Stimulated activated CD8-positive, alpha-beta memory T cell treated with anti-CD3 and anti-CD28 coated beads, Interleukin-15, amount 100 ng/mL, for 4 hours (primary cell): ENCODE measurements at places on chromosomes 4 and X.

GRCh38 chr4:78065508-78066192, 8.5 kb downstream of the FRAS1 start:
- DNase-seq = no peak

GRCh38 chr4:177441061-177441802, 1.0 kb downstream of the AGA start:
- no peak for DNase-seq

- DNase-seq = no peak
These were observed 20.3 kb upstream of the ASMTL start for GRCh38 chrX:1472975-1473374.

- DNase-seq = no peak
These were observed 912.1 kb upstream of the GRIA3 start for GRCh38 chrX:122272011-122272410.

GRCh38 chr4:22850630-22851029, 157.9 kb downstream of the GBA3 start:
- no peak for DNase-seq

DNA sequence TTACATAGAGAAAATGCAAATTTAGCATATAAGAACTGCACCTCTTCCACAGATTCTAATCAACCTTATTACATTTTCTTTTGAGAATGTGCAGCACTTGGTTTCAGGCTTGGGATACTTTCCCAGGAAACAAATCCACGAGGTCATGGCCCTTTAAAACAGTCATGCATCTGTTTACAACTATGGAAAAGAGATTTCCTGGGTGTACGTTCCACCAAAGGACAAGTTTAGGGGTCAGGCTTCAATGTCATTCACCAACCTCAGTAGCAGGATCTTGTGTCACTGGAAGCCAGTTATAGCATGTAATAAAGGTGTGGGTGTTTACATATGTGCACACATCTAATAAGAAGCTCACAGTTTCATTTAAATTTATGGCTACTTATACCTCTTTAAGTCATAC, 30.7 kb downstream of the EREG start:
- DNase-seq = no peak

GRCh38 chr4:48518143-48518542, 28.1 kb downstream of the ZAR1 start:
- no peak for DNase-seq

- DNase-seq = no peak
These were observed 102.7 kb upstream of the TBC1D9 start for GRCh38 chr4:140858897-140859296.

DNA sequence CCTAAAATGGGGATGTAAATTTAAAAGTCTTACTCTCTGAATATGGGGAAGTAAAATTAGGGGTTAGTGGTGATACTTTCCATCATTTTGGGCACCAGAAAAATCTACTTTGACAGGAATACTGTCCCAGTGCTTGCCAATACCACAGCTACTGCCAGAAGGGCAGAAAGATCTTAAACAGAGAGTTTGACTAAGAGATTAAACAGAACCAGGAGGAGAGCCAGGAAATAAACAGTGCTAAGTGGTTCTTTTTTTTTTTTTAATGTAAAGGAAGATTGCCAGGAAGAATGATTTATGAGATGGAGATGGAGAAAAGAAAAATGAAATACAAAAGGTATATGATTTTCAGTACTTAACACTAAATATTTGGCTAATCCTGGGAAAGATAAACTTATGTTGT, 126.8 kb downstream of the RTL3 start:
- no peak for DNase-seq

- no peak for DNase-seq
These were observed 1293.1 kb downstream of the PCDH19 start for GRCh38 chrX:99117011-99117410.

DNA sequence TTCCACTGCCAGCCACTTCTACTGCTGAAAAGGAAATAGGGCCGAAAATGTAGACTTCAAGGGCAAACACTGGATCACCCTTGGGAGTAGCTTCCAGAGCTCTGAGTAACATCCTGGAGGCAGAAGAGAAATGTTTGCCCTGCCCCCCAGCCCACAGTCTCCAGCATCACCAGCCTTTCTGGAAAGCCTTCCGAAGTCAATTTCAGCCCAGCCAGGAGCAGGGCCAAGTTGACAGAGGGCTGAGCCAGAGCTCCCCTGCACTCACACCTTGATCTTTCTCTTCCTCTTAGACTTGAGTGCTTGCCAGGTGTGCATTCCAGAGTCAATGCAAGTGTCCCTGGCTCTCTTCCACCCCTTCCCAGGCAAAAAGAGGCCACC, 35.2 kb downstream of the SLC25A5 start:
- DNase-seq = no peak
